Brain pericyte (primary cell): ENCODE measurements at places on chromosomes 2 and 18.

- no peak for DNase-seq
These were observed 22.2 kb downstream of the SOWAHC start for GRCh38 chr2:109636317-109636716.

GRCh38 chr2:16623564-16624435 lies 41.8 kb downstream of the CYRIA start:
- no peak for DNase-seq

GRCh38 chr18:65762556-65762955 lies 11.7 kb downstream of the CDH7 start:
- no peak for DNase-seq

- DNase-seq: no peak
These were observed 23.4 kb downstream of the MYO7B start for GRCh38 chr2:127558911-127559310.

- no peak for DNase-seq
These were observed 106.9 kb downstream of the LIPG start for GRCh38 chr18:49668574-49669275.

GRCh38 chr18:44876024-44876423 lies 195.3 kb downstream of the SETBP1 start:
- no peak for DNase-seq

- no peak for DNase-seq
These were observed 936.0 kb downstream of the TRIB2 start for GRCh38 chr2:13652531-13653313.

DNA sequence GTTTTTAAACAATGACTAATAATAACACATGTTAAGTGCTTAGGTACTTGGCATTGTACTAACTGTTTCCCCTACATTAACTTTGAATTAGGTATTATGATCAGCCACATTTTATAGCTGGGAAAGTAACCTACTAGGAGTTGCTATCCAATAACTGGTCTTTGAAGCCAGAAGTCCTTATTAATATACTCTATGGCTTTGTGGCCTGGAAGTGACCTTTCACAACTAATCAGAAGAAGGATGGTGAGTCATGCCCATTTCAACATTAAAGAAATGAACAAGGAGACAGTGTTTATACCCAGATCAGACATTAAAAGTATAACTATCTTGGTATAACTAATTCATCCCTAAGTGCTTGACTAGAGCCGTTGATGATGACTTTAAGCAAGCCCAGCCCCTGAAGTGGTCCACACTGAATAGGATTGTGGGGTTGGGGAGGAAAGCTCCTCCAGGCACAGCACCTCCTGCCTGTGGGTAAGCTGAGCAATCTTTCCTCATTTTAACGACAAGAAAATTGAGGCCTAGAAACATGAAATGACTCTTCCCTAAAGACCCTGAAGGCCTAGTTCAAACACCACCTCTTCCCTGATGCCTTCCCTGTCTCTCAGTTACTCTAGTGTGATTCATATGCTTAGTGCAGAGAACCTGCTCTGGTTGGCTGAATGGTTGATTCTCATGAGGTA lies 71.6 kb upstream of the RFX8 start:
- DNase-seq: no peak

DNA sequence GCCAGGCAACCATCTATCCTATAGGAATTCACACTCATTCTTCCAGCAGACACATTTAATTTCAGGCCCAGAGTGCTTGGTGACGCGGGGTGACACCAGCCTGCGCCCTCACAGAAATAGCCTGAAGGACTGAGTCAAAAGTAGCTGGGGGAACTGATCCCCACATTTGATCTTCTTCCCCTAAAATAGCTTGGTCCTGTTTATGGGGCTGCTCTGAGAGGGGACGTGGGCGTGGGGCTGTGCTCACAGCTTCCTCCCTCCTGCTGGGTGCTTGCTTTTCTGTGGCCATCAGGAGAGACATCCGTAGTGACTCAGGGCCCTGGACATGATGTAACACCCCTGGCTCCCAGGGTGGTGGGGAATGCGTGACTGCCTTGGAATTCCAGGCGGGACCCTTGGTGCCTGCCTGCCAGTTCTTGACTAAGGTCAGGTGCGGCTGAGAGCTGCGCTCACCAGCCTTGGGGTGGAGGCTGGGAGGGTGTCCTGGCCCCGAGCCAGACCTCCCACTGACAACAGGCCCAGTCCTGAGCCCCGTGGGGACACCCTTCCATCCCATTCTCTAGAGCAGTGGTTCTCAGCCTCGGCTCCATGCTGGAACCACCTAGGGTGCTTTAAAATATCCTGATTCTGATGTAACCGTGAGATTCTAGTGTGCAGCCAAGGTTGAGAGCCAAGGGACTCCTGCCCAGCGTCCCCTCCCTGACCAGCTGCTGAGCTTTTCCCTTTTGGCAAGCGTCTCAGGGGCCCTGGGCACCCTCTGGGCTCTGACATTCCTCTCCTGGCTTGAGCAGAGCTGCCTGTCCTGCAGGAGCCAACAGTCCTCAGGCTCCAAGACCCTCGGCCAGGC lies 47.4 kb upstream of the SMAD7 start:
- DNase-seq: peak; percentile 78

- DNase-seq: no peak
These were observed 7.5 kb downstream of the GDF7 start for GRCh38 chr2:20674309-20674965.

DNA sequence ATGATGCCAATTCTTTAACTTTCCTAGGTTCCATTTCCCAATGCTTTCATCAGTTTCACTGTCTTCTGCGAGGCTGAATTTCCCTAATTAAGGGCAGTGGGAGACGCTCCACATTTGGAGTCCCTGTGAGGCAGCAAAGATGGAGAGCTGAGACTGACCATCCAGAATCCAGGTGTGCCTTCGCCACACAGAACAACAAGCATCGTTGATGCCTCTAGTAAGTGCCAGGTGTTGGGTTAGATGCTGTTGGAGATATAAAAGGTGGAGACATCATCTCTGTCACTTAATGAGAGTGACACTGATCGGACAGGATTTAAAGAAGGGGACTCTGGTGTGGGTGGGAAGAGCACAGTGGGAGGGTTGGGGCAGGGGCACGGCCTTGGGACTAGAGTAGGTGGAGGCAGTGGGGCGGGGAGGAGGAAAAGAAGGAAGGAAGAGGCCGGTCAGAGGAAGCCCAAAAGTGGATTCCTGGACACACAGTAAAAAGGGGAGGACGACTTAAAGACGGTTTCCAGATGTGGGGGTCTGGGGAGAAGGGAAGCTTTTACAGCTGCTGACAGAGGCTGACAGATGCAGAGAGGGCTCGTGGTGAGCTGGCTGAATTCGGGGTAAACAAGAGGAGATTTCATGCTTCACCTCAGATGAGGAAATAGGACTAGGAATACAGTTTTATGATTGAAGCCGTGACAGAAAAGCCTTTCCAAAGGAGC lies 113.0 kb downstream of the BCL2 start:
- no peak for DNase-seq

DNA sequence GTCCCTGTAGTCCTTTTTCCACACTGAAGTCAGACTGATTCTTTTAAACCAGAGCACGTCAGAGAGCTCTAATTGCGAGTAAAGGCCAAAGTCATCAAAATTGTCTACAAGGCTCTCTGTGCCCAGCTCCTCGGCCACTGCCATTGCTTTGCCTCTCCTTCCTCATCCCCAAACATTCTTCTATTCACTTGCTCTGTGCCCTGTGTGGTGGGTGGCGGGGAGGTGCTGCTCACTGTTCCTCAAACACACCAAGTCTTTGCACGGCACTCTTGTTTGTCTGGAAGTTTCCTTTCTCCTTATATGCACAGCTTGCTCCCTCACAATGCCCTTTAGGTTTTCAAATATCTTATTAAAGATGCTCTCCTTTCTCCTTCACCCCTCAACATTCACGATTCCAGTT lies 100.1 kb upstream of the FSHR start:
- no peak for DNase-seq

DNA sequence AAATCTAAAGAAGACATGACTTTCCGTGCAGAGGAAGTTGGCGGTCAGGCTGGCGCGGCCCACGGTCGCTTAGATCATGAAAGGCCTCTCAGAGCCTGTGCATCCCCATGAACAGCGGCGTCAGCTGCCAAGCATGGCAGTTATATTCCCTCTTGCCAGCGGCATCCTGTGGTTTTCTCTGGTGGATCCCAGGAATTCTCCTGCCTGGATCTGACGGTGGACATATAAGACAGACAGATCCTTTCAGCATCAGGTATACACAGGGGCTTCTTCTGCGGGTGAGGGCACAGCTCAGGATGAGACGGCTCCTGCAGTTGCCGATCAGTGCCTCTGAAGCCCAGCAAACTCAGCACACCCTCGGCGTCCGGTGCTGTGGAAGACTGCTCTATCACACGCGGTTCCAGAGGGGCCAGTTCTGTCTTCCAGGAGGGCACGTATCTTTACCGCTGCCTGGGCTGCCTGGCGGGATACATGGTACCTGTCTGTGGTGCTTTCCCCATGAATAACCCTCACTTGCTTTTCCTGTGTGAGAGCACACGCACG lies 157.8 kb downstream of the LDLRAD4 start:
- DNase-seq: no peak

DNA sequence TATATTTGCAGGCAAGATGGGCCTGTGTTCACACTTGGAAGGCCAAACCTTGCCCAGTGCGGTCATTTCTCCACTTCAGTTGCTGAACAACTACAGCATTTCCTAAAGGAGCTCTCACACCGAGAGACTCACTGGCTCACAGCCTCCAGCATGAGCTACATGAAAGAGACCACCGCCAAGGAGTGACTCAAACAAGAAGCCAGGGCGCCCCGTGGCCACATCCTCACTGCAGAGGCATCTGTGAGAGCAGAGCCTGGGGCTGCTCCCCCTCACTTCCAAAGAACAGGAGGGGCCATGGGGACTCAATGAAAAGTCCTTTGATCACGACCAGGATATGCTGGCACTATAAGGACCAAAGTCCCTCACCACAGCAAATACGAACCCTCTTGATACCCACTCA lies 50.0 kb downstream of the TMEM163 start:
- no peak for DNase-seq

DNA sequence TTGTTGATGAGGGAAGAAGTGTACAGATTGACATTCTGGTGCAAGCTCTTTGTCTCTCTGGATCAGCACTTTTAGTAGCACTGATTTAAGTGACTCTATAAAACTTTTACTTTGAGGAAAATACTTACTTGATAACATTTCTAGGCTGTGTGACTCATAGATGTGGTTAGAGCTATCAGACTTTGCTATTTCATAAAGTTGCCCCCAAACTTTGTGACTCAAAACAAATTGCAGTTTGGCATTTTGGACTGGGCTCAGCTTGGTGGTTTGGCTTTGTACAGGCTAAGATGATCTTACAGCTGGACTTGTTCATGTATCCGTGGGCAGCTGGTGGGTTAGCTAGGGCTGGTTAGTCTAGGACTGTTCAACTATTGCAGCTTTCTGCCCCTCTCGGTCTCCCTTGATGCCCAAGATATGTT lies 42.1 kb upstream of the GLS start:
- DNase-seq: no peak

DNA sequence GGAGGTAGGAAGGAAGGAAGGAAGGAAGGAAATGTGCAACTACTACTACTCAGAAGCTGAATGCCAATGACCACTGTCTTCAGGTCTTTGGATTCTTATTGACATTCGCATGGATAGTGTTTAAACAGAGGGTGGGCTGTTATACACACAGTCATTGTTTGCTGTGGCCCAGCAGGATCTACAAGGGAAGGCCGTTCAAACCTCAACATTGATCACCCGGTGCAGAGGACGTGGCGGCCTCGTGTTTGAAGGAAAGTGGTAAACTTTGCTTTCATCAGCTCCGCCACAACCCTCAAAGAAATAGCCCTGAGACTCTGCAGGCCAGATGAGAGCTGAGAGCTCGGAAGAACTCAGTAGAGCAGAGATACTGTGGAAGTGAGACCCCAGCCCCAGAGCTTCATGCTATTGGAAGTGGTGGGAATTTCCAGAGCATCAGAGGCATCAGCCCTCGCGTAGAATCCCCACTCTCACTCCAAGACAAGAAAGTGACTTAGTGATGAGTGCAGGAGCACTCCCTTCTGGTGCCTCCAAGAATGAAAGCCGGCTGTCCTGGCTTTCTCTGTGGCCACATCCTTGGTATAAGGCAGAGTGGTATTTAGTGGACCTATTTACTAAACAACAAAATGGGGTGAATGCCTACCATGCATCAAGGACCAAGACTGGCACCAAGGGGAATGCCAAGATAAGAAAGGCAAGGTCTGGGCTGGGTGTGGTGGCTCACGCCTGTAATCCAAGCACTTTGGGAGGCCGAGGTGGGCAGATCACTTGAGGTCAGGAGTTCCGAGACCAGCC lies 10.1 kb upstream of the ROCK2 start:
- DNase-seq: no peak

DNA sequence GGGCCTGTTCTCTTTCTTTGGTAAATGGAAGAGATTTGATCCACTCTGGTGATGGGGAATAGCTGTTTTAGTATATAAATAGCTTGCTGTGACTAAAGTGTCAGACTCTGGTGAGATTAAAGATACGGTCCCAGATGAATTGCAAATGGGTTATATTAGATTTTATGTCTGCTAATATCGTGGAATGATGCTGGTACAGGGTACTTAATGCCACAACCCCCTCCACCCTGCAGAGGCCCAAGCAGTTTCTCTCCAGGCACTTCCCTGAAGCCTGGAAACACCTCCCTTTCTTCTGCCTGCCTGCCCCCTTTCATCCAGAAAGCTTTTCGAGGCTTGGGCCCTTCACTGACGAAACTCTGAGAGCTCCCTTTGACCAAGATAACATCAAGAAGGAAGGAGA lies 21.4 kb upstream of the RFX8 start:
- no peak for DNase-seq

- no peak for DNase-seq
These were observed 447 bp downstream of the GGCX start for GRCh38 chr2:85560812-85561279.

GRCh38 chr18:62448426-62448825 lies 74.4 kb upstream of the ZCCHC2 start:
- DNase-seq: no peak

- DNase-seq: no peak
These were observed 51.9 kb upstream of the FANCL start for GRCh38 chr2:58293056-58293455.

DNA sequence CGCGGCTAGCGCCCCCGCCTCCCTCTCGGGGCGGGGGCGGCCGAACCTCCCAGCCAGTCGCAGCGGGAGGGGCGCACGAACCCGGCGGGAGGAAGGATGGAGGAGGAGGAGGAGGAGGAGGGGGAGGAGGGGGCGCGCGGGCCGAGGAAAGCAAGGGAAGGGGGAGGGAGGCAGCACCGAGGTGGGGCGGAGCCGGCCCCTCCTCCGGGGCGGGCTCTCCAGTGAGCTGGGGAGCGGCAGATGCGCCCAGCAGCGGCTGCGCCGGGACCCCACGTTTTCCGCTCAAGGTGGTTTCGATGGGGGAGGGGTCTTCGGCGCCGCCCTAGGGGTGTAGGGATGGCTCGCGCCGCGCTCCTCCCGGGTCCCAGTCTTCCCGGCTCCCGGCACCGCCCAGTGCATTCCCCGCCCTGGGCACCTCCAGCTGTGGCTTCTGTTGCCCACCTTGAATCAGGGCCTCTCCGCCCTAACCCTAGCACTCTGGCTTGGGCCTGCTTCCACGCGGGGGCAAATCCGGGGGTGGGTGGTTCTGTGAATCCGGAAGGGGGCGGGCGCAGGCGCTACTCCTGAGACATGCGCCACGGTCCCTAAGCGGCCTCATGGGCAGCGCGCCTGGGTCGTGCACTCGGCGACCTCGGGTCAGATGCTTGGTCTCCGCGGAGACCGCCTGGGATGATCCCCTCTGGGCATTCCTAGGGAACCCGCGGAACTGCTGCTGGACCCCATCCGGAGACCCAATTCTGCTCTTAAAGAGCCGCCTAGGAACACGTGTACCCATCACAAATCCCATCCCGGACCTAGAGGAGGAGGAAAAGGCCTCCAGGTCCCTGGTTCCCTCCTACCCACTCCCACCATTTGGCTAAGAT lies at the start of gene FBXO41:
TSS of gene FBXO41 (minus strand) at position 183 of the 863 bp plus-strand sequence. CDS start 14,848 bp downstream, outside the sequence.
- no peak for DNase-seq

- DNase-seq: no peak
These were observed 96.9 kb downstream of the TGOLN2 start for GRCh38 chr2:85230679-85231467.
